Stimulated activated CD8-positive, alpha-beta memory T cell treated with anti-CD3 and anti-CD28 coated beads, Interleukin-15, amount 100 ng/mL, for 24 hours (primary cell): ENCODE measurements at places on chromosomes 2 and 18.

DNA sequence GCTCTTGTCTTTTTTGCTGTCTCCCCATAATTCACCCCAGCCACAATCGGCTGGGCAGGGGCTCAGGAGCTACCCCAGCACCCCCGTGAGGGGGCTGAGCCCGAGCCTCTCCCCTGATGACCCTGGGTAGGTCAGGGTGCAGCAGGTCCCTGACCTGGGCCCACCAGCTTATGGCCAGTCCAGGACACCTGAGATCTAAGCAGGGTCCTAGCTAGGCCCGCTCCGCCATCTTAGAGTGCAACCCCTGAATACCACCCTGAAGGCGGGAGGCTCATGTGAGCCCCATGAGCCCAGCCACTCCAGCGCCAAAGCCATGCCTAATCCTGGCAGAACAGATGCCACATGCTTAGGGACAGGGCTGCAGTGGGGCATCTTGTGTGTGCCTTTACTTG lies 16.2 kb downstream of the STK25 start:
- DNase-seq = no peak

GRCh38 chr2:98472132-98472650 lies 27.5 kb downstream of the INPP4A start:
- DNase-seq = no peak

GRCh38 chr2:73092146-73092783 lies 20.5 kb downstream of the RAB11FIP5 start:
- no peak for DNase-seq

- no peak for DNase-seq
These were observed 22.6 kb downstream of the MTX2 start for GRCh38 chr2:176291809-176292283.

- DNase-seq = no peak
These were observed 61.6 kb downstream of the MEP1B start for GRCh38 chr18:32251466-32251865.

DNA sequence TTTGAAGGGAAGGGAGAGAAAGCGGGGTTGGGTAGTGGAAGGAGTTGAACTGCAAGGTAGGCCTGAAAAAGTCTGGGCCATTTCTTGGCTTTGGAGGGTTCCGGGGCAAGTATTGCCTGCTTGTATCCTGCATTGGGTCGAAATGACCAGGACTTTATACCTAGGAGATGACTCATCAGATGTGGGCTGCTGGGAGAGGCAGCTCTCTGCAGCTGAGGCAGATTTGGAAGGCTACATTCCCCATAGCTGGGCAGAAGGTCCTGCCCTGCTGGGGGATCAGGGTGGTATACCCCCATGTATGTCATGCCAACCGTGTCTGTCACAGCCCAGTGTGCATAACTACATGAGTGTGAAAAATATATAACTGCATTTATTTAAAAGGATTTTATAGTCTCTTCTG lies 171.8 kb upstream of the SPRED2 start:
- DNase-seq = no peak

DNA sequence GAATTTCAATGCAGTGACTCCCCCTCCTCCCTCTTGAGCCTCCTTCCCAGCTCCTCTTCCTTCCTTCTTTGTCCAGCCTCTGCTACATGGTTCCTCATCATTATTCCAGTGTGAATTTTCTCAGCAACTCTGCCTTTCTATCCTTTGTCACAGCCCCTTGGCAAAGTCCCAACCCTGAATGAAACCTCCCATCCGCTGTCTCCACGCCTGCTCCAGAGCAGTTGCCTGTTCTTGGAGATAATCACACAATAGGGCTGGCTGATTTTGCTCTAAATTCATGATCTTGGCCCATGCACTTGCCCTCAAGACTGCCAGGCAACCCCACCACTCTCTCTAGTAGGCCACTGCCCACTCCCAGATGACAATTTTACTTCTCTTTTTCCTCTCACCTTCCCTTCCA lies 61.4 kb downstream of the BCL2L11 start:
- no peak for DNase-seq

GRCh38 chr2:238691596-238692491 lies 156.0 kb upstream of the TWIST2 start:
- no peak for DNase-seq

DNA sequence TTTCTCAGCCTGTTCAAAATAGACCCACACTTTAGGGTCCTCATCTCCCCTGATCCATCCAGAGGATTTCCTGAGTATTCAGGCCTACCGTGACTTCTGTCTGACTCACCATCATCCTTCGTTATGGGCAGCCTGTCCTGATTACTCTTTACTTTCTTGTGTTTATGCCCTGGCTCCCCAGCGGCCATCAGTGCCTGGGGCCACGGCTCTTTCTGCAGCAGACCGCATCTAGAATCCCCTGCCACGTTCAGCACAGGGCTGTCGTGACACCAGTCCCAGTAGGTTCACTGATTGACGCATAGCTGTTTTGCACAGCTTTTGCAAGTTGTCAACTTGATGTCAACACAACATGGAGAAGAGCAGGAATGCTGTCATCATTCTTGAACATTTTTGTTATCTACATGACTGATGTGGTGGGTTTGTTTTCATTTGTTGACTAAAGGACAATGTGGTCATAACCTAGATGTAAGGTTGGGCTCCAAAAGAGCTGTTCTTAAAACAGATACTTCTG lies 225.6 kb downstream of the HAUS1 start:
- no peak for DNase-seq

DNA sequence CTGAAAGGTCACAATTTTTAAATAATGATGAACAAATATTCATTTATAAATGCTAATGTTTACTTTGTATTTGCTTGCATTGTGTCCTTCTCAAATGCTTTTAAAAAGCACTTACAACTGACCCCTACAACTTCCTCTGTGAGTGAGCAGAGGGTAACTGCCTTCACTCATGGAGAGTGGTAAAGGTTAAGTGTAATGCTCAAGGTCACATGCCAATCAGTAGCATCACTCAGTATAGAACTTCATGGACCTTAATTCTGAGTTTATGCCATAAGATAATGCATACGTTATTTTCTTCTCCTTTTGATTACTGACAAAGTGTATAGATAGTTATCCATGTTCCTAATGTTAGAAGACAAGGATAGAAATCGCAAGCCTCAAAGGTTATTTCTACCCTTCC lies 91.8 kb upstream of the SERTAD2 start:
- DNase-seq = no peak

DNA sequence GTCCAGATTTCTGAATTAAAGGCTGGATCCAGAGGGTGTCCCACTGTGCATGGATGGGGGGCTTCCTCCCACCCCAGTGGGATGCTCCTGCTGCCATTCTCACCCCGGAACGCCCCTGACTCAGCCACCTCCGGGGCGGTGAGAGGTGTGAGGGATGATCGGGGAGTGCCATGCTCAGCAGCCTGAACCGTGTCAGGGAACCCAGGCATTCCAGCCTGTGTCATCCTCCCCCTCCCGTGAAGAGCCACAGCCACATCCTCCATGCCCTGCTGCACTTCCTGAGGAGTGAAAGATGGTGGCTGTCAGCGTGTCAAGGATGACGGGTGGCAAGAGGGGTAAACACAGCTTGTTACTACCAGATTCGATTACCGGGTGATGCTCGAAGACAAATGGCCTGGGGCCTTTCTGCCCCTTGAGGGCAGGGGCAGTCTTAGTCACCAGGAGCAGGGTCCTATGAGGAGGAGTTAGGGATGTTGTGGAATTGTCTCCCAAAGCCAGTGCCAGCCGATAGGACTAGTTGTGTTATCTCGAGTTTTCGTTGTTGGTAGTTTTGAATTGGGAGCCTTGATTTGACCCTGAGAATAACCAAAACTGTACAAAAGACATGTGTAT lies 80.8 kb downstream of the TCF7L1 start:
- DNase-seq = no peak

DNA sequence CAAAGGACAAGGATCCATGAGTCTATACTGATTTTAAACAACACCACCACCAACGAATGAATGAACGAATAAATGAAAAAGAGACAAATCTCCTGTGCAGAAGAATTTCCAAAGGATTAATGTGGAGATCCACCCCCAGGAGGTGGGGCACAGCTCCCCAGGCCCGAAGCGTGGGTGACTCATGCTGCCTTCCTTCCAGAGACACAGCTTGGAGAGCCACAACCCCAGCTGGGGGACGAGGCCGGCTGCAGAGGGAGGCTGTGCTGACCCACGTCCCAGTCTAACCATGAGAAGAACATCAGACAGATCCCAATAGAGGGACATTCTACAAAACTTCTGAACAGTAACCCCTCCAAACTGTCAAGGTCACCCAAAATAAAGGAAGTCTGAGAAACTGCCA lies 557.3 kb upstream of the SALL3 start:
- DNase-seq = no peak

- DNase-seq = no peak
These were observed 393.0 kb downstream of the NBAS start for GRCh38 chr2:15168116-15168515.

GRCh38 chr2:25920336-25920735 lies 42.0 kb upstream of the ASXL2 start:
- no peak for DNase-seq

GRCh38 chr18:73859837-73860397 lies 287.7 kb downstream of the FBXO15 start:
- DNase-seq = no peak

DNA sequence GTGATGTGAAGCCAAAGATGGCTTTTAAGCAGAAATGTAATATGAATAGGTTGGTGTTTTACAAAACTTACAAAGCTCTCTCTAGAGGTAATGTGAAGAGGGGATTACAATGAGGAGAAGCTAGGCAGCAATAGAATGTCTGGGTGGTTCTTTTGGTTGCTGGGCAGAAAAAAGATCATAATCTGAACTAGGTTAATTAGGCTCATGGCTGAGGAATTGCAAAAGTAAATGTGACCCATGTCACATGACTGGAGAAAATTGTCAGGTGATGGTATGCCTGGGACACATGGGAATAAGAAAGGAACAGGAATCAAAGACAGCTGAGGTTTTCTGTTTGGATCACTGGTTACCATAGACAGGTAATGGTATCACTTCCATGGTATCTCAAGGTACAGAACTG lies 7.5 kb upstream of the RIT2 start:
- no peak for DNase-seq

GRCh38 chr2:2045141-2045540 lies 285.9 kb downstream of the MYT1L start:
- no peak for DNase-seq

DNA sequence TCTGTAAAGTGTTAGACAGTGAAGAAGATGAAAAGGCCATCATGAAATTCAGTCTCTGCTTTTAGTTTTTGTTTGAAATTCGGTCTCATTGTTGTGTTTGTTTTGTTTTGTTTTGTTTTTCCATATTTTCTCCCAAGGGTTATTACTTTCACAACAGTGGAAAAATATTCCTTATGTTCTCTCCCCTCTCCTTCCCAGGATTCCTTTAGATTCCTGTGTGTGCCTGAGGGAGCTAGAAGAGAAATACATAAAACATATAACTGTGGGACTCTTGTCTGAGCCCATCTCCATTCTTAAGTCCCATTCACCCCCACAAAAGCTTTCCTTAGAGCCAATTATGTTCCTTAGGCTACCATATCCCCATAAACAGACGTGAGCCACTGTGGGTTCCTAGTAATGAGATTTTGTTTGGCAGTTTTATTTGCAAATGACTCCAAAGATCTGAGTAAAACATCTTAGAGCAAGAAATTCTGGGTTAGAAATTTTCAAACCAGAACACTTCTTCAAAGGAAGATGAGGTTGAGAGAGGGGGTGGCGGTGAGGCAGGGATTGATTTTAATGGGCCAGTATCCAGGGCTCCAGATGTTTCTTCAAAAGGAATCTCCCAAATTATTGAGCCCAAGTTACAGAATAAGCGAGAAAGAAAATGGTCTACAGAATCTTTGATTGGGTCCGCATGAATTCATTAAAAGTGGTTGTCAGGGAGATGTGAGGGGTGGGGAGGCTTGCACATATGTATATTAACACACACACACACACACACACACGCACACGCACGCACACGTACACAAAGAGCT lies 157.8 kb upstream of the TNP1 start:
- no peak for DNase-seq

GRCh38 chr18:35754464-35754863 lies 172.9 kb downstream of the GALNT1 start:
- no peak for DNase-seq

- DNase-seq = no peak
These were observed 64.1 kb downstream of the NPPC start for GRCh38 chr2:231862071-231862470.

DNA sequence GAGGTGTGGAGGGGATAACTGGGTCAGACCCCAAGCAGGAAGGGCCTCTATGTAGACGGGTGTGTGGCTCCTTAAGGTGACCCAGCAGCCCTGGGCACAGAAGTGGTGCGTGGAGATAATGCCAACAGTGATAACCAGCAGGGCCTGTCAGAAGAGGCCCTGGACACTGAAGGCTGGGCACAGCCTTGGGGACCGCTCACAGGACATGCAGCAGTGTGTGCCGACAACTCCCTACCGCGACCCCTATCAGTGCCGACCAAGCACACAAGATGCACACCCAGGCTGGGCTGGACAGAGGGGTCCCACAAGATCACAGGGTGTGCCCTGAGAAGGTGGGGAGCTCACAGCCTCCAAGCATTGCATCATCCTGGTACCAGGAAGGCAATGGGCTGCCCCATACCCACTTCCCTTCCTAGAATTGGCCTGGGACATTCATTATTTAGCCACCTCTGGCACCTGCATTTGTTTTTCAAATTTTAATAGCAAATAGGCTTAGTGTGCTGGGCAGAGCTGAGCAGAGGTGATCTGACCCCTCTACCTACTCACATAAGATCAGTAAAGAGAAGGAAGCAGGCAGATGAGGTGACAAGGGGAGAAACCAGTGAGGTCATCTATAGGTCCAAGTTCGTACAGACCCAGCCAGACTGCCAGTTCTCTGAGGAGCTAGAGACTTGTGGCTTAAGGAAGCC lies 55.2 kb downstream of the BCL11A start:
- no peak for DNase-seq

DNA sequence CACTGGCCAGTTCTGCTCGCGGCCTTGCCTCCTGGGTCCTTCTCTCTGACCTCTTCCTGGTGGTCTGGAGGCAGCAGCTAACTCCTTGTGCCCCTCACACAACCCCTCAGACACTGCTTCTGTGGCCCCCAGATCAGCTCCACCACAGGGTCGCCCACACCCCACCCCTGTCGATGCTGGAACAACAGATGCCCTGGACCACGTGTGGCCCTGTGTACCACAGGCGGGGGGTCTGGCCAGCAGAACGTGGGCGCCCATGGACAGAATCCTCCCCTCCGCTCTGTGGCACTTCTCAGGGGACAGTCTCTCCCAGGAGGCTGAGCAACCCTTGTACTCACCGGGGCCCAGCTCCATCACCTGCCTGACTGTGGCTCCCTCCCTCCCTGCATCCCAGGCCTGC lies 245.6 kb downstream of the NDUFA10 start:
- no peak for DNase-seq

DNA sequence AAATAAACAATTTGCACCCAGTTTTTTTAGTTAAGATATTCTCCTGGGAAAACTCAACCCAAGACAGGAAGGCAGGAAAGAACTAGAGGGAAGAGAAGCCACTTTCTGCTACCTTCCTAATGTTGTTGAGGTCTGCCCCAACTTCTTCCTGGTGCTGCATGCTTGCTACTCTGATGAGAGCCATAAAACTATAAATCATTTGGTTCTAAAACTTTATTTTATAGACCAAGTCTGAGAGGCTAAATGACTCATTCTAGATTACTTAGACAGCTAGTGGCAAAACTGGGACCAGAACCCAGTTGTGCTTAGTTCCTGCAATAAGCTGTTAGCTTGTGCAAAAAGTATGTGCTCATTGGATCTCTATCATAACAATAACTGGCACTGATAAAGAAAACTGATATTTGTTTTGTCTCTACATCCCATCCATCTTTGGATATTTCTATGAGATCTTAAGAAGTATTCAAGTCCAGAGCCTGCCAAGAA lies 344.9 kb upstream of the SLC14A2 start:
- no peak for DNase-seq

GRCh38 chr2:24935145-24935544 lies 15.1 kb upstream of the ADCY3 start:
- no peak for DNase-seq
